ENCODE measurements at places on chromosomes 16 and 17.

GRCh38 chr16:1141716-1142115 is 11.2 kb upstream of the CACNA1H start:
- no peak for DNase-seq

GRCh38 chr16:48409839-48410632 is 24.8 kb upstream of the SIAH1 start:
- DNase-seq = no peak

GRCh38 chr17:27585792-27586191 is 45.2 kb upstream of the LGALS9 start:
- DNase-seq = no peak

GRCh38 chr17:34797720-34798119 is 163.5 kb downstream of the CCT6B start:
- DNase-seq = peak; percentile 3

DNA sequence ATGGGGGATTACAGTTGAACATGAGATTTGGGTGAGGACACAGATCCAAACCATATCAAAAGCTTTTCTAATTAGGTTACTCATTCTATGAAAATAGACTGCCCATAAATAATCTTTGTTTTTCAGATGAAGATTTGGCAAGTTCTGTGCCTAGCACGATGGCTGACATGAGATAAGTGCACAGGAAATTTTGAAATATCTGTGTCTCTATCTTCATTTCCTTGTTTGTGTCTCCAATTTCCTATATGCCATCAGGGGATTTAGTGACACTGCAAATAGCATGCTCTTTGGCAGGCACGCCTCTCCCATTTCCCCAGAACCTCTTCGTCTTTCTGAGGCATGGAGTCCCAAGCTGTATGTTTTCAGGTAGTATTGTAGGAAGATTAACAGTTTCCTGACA is 544.6 kb downstream of the CDH13 start:
- no peak for DNase-seq

GRCh38 chr17:42526031-42526444 is 10.0 kb upstream of the NAGLU start:
- DNase-seq = no peak

DNA sequence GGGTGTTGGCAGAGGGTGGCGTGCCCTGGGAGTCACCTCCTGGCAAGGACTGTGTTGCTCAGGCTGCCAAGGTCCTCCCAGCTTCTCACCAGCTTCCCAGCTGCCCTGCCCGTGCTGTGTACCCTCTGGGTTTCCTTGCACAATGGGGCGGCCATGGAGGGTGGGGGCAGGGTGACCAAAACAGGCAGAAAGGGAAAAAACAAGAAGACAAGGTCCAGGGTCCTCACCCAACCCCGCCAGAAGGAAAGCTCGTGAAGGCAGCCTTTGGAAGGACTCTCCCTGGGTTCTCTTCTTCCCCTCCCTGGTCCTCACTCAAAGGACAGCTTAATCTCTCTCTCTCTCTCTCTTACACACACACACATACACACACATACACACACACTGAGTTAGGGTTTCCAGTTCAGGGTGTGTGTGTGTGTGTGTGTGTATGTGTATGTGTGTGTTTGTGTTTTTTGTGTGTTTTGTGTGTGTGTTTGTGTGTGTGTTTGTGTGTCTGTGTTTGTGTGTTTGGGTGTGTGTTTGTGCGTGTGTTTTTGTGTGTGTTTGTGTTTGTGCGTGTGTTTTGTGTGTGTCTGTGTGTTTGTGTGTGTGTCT is 2.0 kb downstream of the SLC13A5 start:
- no peak for DNase-seq

DNA sequence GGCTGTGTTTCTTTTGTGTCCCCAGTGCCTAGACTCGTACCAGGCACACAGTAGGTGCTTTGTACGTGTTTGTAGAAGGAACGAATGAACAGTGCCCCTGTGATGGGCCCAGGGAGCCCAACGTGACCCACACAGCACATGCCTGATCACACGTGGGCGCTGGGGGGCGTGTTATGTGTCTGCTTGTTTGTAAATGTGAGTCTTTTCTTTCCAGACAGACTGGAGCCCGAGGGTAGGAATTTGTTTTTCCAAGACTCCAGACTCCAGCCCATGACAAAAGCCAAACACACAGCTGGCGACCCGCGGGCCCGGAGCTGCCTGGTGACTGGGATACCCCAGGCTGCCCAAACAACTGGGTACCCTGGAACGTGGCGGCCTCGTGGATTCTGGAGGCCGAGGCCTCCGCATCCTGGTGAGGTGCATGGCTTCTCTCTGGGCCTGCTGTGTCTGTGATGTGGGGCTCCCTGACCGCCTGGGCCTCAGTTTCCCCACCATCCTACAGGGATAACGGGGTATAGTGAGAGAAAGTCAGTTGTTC is 14.9 kb upstream of the CBFA2T3 start:
- DNase-seq = no peak

GRCh38 chr17:44386182-44386525 is 3.3 kb downstream of the ITGA2B start:
- DNase-seq = no peak

DNA sequence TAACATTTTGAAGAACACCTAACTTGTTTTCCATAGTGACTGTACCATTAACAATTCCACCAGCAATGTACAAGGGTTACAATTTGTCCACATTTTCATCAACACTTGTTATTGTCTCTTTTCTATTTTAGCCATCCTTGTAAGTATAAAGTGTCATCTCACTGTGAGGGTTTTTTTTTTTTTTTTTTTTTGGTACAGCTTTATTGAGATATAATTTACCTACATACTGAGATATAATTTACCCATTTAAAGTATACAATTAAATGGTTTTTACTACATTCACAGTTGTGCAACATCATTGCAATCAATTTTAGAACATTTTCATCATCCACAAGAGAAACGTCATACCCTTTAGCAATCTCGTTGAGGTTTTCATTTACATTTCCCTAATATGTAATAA is 17.9 kb upstream of the TMIGD1 start:
- no peak for DNase-seq

DNA sequence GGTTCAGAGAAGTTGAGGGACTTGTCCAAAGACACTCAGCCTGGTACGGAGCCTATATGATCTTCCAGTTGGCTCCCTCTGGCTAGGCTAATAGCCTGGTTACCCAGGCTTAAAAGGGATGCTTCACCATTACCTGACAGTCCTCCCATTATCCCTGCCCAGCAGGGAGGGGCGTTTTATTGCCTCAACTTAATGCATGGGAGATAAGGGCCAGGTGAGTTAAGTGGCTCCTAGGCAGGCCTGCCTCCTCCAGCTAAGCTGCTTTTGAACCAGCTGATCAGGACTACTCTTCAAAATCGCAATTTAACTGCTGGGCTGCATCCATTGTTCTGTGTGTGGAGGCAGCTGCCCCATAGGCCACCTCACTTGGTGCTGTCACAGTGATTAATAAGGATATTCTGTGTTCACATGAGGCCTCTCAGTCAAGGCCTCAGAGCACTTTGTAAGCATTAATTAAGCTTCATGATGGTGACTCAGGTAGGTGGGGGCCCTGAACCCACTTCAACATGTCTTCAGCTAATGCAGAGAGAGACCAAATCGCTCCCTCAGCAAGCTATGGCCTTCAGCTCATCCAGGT is 27.9 kb downstream of the SMPD3 start:
- no peak for DNase-seq

DNA sequence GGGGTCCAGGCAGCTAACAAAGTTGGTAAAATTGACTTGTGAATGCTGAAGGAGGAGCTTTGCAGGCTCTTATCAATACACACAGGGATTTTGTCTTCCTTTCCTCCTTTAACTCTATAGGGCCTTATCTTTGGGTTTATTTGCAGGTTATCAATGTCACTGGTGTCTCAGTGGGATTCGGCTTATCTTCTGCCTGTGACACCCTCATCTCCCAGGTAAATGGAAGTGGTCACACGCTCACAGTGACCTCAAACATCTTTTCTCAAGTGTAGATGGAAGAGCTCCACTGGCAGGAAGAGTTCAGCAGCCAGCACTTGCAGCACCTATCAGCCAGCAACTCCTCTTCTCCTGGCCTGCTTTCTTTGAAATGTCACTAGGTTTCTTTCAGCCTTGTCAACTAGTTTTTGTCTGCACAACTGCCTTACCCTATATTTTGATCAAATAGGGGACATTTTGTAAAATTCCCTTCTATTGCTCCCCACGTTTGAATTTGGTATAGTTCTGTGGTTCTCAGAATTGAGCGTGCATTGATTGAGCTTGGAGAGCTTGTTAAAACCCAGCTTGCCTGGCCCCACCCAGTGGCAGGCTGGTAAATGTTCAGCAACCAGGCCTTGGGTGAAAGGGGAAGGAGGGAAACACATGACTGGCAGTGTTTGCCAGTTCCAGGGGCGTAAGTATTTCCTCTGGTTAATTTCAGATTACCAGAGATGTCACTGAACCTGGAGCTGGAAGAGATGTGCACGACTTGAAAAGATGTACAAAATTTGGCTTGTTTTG is 12.8 kb downstream of the SLC47A1 start:
- DNase-seq = no peak

DNA sequence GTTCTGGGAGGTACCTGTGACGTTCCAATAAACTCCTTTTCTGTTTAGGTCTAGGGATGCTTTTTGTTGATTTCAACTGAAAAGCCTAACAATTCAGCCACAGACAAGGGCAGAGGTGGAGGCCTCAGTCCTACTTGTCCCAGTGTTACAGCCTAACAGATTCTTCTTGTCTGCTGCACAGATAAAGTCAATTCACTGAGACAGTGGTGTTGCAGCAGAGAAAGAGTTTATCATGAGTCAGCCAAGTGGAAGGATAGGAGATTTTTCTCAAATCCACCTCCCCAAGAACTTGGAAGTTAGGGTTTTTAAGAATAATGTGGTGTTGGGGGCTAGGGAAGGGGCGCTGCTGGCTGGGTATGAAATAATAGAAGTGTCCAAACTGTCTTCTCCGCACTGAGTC is 10.8 kb upstream of the TNFSF12 start:
- DNase-seq = no peak

- DNase-seq = no peak
Measured at GRCh38 chr16:8641671-8642070, 20.2 kb downstream of the METTL22 start.
